NCI-H345 (cell line): ENCODE measurements at places on chromosomes 13 and 19.
A peak's percentile ranks its signal among the peaks of the same experiment; 100 is the strongest.

DNA sequence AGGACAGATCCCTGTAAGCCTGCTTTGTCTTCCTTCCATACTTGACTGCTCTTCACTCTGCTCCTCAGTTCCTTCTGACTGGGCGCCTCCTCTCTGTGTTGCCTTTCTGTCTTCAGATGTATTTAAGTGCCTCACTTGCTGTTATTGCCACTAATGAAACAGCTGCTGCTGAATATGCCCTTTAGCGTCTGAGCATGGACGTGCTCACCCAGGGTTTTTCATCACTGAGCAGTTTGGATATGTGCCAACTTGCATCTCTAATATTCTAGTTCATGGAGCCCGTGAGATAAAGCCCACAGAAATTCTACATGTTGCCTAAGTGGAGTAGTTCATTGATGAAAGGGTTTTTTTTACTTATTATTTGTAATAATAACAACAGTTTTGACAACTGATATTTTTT lies 198.2 kb downstream of the MYO16 start:
- DNase-seq: peak; percentile 60

DNA sequence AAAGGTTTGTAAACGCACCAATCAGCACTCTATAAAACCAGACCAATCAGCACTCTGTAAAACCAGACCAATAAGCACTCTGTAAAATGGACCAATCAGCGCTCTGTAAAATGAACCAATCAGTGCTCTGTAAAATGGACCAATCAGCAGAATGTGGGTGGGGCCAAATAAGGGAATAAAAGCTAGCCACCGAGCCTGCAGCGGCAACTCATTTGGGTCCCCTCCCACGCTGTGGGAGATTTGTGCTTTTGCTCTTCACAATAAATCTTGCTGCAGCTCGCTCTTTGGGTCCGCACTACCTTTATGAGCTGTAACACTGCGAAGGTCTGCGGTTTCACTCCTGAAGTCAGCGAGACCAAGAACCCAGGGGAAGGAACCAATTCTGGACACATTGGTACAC lies 28.0 kb downstream of the ZNF175 start:
- DNase-seq: no peak

- peak; percentile 69 for DNase-seq
Measured at GRCh38 chr13:112067871-112068539, 1.1 kb downstream of the SOX1 start.

- DNase-seq: peak; percentile 49
Measured at GRCh38 chr19:14472202-14472938, 2.8 kb downstream of the PTGER1 start.

GRCh38 chr19:30516531-30516930 lies 144.3 kb downstream of the ZNF536 start:
- DNase-seq: no peak

DNA sequence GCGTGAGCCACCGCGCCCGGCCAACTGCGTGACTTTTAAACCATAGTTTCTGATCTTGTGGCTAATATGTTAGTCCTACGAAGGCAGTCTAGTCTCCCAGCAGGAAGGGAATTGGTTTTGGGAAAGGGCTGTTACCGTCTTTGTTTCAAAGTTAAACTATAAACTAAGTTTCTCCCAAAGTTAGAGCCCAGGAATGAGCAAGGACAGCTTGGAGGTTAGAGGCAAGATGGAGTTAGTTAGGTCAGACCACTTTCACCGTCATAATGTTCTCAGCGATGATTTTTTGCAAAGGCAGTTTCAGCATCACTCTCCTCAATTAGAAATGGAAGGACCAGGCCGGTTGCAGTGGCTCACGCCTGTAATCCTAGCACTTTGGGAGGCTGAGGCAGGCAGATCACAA lies 17.7 kb upstream of the ADGRE2 start:
- DNase-seq: no peak

DNA sequence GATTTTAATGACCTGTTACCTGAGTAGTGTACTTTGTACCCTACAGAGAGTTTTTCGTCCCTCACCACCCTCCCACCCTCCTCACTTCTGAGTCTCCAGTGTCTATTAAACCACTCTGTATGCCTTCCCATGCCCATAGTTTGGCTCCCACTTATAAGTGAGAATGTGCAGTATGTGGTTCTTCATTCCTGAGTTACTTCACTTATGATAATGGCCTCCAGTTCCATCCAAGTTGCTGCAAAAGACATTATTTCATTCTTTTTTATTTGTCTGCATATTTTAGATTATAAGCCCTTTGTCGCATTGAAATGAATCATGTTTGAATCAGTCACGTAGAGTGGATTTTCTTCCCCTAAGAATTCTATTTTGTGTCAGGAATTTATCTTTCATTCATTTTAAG lies 12.2 kb upstream of the HTR2A start:
- no peak for DNase-seq

- peak; percentile 54 for DNase-seq
Measured at GRCh38 chr13:42924344-42924743, 67.7 kb downstream of the EPSTI1 start.

GRCh38 chr13:27269114-27269665 lies 1.4 kb upstream of the RASL11A start:
- no peak for DNase-seq

DNA sequence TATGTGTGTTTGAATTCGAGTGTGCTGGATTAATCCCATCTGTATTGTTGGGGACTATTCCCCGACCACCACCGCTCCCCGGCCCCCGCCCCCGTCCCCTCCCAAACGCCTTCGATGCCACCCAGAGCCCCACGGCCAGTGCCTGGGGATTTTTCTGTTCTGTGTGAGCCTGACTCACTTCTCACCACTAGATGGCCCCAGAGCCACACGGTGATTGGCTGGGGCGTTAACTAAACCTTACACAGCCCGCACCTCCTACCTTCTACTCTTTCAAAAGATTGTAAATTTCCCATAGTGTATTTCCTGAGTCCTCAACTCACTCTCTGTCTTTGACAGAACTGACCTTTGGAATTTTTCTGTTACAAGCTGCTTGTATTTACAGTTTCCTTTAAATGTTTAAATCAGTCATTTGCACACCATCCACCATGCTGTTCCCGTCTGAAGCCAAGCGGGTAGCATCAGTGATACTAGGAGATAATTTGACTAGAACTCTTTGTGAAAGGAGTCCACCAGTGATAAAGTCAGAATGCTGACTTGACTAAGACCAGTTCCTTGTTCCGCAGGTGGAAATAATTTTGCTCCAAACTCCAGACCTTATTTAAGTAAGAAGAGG lies 61.4 kb downstream of the RFX2 start:
- peak; percentile 82 for DNase-seq

DNA sequence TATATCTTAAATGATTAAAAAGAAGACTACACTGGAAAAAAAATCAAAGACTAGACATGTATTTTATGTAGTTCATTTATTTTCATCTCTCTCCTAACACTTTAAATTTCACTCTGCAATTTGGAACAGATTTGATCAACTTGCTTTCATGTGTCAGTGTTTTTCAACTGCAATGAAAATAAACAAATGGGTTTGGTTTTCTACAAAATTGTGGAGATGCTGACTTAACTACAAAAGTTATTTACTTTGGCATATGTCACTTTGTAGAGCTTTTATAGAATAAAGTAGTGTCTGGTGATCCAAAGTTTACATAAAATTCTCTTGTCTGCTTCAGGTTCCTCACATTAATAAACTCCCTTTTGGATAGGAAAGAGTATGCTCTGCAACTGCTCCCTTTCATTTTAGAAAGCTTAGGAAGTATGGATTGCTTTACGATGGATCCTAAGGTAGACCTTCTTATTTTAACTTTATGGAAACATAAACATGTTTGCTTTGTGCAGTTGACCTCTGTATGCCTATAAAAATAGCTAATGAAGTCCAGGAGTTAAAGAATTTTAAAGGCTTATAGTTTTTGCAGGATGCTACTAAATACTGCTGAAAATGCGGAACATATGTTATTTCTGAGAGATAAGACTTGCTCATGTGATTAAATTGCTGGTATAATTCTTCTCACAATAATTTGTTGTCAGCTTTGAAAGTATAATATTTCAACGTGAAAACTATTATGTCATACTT lies 815.9 kb downstream of the PCDH9 start:
- DNase-seq: no peak

GRCh38 chr19:14407605-14408484 lies 11.3 kb downstream of the DDX39A start:
- no peak for DNase-seq

- DNase-seq: no peak
Measured at GRCh38 chr13:82766732-82767321, 1115.4 kb downstream of the SLITRK1 start.

- no peak for DNase-seq
Measured at GRCh38 chr19:17915940-17916593, 16.7 kb upstream of the CCDC124 start.

DNA sequence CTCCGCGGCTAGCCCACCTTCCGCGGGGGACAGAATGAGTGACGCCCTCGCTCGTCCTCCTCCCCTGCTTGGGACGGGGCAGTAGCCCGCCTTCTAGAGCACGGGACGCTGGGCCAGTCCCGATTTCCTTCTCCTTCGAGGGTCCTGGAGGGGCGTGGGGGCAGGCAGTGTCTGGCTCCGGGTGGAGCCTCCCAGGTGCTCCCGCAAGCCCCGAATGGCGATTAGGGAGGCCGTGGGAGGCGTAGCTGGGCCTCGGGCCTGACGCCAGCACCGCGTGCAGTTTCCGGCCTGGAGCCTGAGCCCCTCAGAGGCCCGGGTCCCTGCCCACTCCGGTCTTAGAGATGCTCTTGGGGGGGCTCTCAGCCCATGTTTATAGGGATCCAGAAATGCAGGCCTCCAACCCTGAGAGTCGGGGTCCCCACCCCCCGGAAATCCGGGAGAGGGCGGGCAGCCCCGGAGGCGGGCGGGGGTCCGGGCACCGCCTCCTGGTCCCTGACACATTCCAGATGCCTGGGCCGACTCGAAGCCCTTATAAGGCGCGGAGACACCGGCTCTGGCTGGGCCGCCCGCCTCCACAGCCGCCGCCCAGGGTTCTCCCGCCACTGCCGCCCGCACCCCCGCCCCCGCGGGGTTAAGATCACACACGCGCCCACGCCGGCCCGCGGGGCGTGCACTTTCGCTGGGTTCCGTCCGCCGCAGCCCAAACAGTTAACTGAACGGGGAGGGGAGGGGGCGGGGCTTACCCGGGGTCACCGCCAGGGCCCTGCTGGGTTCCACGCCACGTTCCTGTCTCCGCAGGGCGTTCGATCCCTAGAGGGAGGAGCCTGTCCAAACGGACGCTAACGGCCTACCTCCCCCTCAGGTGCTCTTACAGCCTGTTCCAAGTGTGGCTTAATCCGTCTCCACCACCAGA lies 1.5 kb downstream of the MYADM start:
- DNase-seq: no peak

DNA sequence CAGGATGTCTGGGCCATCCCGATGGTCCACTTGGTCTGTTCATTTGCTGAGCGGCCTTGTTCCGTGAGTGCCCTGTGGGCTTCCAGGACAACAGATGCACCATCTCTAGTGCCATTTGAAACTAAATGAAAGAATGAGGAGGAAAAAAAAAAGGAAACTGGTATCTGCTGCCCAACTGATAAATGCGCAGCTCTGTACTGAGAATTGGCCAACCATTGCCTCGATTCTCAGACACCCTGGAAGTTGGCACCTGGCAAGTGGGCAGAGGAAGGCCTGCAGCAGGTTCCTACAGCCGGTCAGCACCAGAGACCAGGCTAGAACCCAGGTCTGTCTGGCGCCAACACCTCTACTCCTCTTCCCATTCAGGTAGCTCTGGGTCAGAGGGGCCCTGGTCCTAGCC lies 18.9 kb downstream of the SLC7A1 start:
- no peak for DNase-seq

GRCh38 chr13:53201454-53202225 lies 173.0 kb downstream of the OLFM4 start:
- peak; percentile 39 for DNase-seq
